ENCODE measurements at places on chromosomes 4 and X. TPM values are rescaled to one million over a fixed set of nuclear protein-coding genes. Genes with fewer than 3 reads are reported as not detected.

The TRIM60 gene
- total RNA-seq, result not detected

The PNMA6A gene
- total RNA-seq, result 3.7 TPM

The SERPINA7 gene
- total RNA-seq, result not detected

The NLGN3 gene
- 1.0 TPM for total RNA-seq

The TMPRSS11A gene
- not detected for total RNA-seq

The GLRA3 gene
- not detected for total RNA-seq

The TMEM144 gene
- 2.6 TPM for total RNA-seq

The INTU gene
- total RNA-seq, result 9.9 TPM
